Stomach (tissue), 19 donors: ENCODE measurements at places on chromosomes 7 and 10. TPM values are rescaled to one million over a fixed set of nuclear protein-coding genes. Genes with fewer than 3 reads are reported as not detected.

TACC2 gene
- total RNA-seq: 102 TPM

- no peak for DNase-seq
These were observed 143.5 kb downstream of the ZMYND11 start for GRCh38 chr10:278707-279106.

- no peak for DNase-seq
These were observed 48.5 kb downstream of the LRRC18 start for GRCh38 chr10:48890888-48891850.

DNA sequence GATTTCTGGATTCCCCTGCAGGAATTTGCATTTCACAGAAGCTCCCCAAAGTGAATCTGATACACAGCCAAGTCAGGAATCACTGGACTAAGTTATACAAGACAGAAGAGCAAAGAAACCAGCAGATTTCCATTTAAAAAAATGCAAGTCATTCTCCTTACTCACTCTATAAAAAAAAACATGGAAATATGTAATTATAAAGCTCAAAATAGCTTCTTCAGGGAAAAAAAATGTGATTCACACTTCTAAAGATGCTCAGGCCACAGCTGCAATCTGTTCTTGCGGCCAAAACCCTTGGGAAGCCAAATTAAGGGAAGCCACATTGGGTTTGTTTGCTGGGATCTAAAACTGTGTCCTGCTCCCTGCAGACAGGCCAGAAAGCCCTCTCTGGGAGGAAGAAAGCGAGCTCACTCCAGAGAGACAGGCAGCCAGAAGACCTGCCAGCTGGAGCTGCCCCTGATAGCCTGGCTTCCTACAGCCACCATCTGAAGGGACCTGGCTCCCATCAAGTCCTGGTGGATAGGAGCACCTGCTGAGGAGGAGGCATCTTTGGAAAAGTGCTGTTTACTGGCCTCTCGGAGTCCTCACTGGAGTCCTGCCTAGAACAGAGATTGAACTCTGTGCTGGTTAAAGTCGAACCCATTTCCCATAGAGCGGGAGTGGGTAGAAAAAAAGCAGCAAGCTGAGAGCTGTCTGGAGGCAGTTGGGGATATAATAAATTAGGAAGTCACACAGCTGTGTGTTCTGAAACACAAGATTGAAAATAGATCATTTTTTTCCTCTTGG is 359.2 kb upstream of the AOAH start:
- no peak for DNase-seq
